ENCODE measurements at places on chromosomes 3 and 15.

DNA sequence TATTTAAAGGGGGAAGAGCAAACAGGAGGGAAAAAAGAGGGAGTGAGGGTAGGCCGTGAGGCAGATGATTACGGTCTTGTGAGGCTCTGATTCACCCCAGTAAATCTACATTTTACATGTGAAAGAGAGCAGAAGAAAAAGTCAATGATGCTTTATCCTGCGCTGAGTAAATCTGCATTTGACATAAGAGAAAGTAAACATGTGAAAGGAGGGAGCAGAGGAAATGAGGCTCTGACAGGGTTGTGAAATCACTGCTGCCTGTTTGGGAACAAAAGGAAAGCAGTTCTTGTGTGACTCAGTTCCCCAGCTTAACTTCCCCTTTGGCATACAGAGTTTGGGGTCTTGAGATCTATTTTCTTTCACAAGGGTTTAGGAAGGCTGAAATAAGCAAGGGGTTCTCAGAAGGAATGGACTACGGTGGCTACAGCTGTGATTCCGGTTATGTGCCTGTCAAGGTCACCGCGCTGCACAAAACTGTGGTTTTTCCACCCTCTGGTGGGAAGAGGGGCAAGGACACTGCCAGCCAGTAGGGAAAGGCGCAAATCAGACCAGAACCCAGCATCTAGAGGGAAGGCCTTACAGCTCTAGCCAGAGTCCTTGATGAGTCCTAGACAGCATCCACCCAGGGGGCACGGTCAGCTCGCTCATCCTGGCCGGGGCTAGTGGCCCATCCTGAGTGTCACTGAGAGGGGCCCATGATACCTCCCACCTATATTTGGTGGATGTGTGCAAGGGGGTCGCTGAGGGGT is 18.9 kb upstream of the HCN4 start:
- no peak for DNase-seq

DNA sequence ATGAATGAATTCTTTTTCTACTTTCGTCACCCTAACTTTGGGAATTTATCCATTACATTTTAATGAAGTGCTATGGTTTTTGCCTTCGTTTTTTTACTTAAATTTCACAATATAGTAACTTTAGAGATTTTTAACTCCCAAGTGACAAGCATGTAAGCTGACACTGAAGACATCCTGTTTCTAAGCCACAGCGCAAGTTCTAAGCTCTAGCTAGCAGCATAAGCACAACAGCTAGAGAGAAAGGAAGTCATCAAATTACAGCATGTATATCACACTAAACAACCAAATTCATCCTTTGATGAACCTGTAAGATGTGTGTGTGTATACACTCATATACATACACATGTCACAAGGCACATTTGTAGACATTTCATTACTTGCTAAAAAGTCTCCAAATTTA is 119.3 kb downstream of the P3H2 start:
- DNase-seq: no peak

GRCh38 chr3:25091934-25092333 is 336.1 kb upstream of the RARB start:
- no peak for DNase-seq

- no peak for DNase-seq
These were observed 39.7 kb downstream of the LRTM1 start for GRCh38 chr3:54888162-54888561.

DNA sequence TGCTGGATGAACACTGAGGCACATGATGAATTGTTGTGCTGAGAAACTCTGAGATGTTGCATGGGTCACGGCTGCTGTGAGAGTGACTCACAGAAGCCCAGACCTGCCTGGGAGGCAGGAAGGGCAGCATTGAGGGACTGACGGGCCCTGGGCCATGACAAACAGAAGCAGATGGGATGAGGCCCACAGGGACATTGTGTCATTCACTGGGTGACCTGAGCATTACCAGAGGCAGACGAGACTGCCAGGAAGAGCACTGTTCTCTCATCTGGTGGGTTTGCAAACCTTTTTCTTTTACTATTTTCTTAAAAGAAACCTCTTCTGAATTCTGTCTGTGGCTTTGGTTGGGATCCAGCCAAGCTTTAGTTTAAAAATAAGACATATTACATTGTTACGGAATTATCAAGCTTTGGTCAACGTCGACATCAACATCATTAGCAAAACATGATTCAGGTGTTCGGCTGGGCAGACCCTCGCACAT is 67.8 kb downstream of the BDH1 start:
- DNase-seq: peak; percentile 93
